ENCODE measurements at places on chromosomes 16 and 17.
A peak's percentile ranks its signal among the peaks of the same experiment; 100 is the strongest.

DNA sequence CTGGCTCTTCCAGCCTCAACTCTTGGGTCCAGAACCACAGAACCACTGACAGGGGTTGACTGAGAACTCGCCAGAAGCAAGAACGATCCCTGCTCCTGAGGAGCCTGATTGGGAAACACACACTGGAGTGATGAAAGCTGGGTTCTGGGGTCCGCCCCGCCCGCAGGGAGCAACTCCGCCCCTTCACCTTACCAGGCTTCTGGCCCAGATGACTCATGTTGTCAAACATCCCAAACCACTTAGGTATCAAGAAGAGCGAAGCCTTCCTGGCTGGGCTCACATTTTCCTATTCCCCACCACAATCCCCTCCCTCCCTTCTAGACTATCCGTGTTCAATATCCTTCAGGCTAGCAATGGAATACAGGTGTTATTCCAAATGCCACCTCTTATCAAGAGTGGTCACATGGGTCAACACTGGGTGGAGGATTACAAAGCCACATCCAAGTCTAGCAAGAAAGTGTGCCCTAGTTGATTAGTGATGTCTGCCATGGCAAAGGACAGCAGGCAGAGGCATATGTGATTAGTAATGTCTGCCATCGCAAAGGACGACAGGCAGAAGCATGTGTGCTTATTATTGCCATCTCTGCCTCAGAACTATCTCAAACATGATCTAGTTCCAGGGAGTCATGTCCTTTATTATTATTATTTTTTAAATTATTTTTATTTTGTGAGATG lies 70.5 kb downstream of the TIMM22 start:
- DNase-seq, result no peak

DNA sequence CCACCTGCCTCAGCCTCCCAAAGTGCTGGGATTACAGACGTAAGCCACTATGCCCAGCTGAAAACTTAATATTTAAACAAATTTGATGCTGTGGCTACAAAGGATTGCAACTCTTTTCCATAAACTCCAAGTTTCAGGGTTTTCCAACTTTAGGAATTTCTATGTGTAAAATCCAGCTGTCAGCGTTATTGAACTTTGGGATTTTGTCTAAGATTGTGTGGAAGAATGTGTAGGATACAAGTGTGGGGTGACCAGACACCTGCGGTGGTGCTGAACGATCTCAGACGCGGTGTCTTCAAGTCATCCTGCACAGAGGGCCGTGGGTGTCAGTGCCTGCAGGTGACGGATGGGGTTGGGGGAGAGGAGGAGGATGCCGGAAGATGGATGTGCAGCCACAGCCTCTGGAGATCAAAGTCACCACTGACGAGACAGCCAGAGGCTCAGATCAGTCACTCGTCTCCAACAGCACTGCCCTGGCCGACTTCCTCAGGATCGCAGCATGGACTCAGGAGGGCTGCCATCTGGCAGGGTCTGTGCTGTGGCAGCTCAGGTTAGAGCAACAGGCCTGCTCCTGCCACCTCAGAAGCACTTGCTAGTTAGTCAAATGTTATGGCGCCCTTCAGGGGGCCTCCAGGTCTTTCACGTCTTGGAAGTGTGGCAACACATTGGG lies 13.0 kb downstream of the ACSF3 start:
- DNase-seq, result no peak

DNA sequence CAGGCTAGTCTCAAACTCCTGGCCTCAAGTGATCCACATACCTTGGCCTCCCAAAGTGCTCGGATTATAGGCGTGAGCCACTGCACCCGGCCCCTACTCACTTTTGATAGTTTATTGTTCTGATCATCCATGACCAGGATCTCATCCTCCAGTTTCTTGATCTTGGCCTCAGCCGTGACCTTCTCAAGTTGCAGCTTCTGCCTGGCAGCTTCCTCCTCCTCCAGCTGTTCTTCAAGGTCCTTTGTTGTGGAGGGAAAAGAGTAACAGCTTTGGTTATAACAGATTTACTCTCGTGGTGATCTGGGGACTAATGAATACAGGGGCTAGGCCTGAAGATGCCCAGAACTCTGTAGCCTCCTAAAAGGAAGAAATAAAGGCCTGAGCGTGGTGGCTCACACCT lies 89.9 kb downstream of the NDE1 start:
- no peak for DNase-seq

- no peak for DNase-seq
Observed at GRCh38 chr16:17171250-17172143, 299.3 kb downstream of the XYLT1 start.

GRCh38 chr16:72836181-72836580 lies 211.7 kb downstream of the ZFHX3 start:
- no peak for DNase-seq

- DNase-seq, result no peak
Observed at GRCh38 chr16:86625821-86626220, 47.5 kb downstream of the FOXL1 start.

GRCh38 chr16:23771642-23772041 lies 16.8 kb downstream of the CHP2 start:
- DNase-seq, result no peak

DNA sequence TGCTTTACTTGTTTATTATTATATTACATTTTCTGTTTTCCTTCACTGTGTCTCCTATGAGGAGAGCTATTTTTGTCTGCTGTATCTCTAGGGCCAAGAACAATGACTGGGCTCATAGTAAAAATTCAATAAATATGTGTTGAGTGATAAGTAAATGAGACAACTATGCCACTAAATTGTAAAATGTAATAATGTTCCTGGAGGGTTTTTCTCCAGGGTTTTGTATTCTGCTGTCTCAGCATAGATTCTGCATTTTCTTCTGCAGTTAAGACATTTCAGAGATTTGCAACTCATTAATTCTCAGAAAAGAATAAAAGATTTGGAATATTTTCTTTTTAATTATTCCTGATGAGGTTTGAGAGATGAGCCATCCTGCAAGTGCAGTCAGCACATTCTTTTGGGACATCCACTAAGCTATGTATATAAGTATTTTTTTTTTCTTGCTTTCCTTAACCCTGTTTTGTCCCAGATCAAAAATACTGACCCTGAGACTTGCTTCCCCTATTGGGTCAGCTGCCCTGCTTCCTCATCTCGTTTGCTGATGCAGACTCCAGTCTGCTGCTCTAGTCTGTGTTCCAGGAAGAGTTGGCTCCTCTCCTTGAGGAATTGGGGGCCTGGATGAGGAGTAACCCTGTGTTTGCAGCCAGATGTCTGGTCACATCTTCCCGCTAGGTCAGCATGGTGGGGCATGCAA lies 122.9 kb downstream of the ABCA8 start:
- DNase-seq, result no peak

DNA sequence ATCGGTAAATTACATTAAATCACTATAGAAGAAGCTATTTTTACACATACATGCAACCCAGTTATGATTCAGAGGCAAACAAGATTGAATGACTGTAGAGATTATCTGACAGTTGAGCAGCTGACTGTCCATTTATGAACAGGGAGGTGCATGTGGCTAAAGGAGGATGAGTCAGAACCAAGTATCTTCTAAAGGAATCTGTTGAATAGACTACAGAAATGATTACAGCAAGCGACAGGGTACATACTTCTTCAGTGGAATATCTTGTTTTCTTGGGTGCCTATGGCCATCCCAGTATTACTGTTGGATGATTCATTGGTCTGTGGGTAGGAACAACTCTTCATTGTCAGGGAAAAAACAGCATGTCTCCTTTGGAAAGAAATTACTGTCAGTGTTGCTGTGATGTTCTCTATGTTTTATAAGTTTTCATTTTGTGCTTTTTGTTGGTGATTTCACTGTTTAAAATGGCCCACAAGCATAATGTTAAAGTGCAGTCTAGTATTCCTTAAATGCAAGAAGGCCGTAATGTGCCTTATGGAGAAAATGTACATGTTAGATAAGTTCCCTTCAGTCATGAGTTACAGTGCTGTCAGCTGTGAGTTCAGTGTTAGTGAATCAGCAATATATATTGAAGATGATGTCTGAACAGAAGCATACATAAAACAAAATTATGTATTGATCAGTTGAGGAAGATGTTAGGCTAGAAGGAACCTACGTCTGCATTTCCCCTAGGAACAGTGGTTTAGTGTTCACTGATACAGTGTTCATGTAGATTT lies 27.0 kb downstream of the CBFB start:
- no peak for DNase-seq

DNA sequence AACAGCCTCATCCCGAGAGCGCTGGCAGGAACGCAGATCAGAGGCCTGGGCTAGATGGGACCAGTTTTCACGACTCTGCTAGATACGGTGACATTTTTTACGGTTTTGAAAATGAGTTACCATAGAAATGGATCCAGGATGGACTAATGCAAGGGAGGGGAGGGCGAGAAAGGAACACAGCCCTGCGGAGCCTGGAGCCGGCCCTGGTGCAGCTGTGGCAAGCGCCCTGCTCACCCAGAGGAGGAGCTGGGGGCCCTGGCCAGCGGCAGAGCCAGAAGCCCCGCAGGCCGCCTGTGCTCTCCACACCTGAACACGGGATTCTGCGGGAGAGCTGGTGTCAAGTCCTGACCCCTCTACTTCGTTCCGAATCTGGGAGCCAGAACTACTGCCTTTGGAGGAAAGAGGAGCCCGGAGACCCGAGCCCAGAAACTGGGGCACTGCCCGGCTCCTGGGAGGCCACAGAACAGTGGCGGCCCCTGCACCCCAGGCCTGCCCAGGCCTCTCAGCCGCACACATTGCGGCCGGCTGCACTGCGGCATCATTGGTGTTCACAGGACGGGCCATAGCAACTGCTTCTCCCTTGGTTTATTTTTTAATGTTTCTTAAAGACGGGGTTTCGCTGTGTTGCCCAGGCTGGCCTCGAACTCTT lies 88.6 kb upstream of the CHMP6 start:
- no peak for DNase-seq

- peak; percentile 59 for DNase-seq
Observed at GRCh38 chr17:48618256-48618896, 3.3 kb upstream of the HOXB8 start.

DNA sequence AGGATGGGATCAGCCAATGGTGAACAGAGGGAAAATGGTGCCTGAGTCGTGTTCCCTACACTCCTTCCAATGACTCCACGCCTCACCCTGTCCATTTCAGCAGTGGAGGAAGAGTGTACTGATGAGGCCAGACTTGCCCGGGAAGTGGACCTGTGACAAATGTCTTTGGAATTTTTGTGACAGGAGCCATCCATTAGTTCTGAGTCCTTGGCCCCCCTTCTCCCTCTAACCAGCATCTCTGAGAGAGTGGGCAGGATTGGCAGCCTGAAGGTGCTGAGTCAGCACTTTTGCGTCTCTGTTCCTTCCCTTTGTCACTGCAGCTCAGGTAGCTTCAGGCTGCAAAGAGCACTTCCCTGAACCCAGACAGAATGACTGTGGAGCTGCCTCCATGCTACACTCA lies 30.8 kb downstream of the BEAN1 start:
- DNase-seq, result no peak

DNA sequence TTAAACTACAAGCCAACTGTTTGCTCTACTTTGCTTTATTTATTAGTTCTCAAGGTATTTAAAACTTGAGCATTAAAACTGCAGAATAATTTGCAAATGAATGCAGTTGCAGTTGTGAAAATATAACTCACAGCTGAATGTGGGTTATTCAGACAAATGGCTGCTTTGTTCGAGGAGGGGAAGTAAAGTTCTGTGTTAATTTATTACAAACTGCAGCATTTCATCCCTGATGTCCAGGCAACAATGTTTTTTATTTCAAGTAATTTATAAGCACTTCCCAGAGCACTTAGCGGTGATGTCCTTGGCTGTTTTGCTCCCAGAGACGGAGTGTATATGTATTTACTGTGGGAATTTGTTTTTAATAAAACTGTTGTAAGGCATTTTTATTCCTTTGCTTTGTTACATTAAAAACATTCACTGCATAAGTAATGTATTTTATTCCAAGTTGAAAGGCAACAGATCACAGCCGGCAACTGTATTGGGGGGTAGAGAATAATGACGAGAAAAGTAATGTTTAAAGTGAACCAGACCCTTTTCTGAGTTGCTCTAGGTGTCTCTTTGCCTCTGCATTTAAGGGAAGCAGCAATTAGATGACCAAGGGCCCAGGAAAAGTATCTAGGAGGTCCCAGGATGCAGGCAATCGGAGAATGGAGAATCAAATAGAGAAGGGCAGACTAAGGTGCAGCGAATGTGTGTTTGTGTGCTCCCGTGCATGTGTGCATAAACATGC lies 291.2 kb upstream of the SALL1 start:
- no peak for DNase-seq

All from anterior cingulate cortex (tissue), 58 donors.